ENCODE measurements at places on chromosomes 7 and 10.

DNA sequence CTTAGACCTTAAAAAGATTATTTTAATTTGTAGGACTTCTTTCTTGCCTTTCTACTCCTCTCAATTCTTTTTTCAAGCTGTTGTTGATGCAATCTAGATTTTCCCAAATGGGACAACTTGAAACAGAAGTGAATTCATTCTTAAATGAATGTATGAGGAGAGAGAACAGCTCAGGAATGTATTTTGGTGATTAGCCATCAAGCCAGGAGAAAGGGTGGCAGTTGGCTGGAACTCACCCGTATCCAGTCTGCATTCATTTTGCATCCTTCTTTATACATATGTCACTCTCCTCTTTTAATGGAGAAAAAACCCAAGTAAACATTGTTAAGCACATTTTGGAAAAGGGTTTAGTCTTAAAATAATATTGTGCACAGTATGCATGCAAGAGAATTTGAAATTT is 251.3 kb downstream of the REEP3 start:
- no peak for DNase-seq

DNA sequence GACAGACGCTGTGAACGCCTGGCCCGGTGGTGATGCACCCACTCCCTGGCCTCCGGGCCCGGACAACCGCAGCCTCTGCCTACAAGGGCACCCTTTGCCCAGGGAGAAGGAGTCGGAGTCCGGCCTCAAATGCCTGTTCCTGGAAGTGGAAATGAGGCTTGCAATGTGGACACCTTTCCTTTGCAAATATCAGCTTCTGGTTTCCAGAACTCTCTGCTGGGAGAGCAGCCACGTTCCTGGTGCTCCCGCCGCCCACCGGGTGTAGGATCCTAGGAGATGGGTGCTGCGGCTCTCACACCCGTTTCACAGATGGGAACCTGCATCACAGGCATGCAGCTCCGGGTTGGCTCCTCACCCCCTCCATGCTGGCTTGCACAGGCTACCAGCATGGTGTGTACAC is 2.9 kb downstream of the FOXL3 start:
- no peak for DNase-seq

DNA sequence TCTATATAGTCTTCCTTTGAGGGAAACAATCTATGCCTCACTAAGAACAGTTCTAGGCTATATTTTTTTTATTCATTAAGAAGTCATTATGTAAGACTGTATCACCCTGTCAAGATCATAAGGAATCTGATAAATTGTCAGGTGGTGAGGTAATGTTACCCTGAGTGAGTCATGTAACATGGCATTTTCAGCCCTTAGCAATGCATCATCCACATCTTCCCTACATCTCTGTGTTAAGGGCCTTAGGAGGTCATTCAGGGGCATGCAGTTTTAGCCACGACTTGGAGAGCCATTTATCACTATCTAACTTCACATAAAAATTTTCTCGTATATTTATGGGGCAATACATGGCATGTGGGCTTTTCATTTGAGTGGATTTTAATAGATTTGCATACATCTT is 924.5 kb upstream of the MBL2 start:
- no peak for DNase-seq

- no peak for DNase-seq
Measured at GRCh38 chr7:44077061-44077460, 5.3 kb downstream of the POLM start.

GRCh38 chr7:79403451-79403850 is 50.0 kb downstream of the MAGI2 start:
- DNase-seq, result no peak

GRCh38 chr10:52864201-52865106 is 91.9 kb upstream of the MBL2 start:
- DNase-seq, result no peak

GRCh38 chr10:113960617-113961181 is 83.0 kb upstream of the ADRB1 start:
- peak; percentile 95 for DNase-seq

DNA sequence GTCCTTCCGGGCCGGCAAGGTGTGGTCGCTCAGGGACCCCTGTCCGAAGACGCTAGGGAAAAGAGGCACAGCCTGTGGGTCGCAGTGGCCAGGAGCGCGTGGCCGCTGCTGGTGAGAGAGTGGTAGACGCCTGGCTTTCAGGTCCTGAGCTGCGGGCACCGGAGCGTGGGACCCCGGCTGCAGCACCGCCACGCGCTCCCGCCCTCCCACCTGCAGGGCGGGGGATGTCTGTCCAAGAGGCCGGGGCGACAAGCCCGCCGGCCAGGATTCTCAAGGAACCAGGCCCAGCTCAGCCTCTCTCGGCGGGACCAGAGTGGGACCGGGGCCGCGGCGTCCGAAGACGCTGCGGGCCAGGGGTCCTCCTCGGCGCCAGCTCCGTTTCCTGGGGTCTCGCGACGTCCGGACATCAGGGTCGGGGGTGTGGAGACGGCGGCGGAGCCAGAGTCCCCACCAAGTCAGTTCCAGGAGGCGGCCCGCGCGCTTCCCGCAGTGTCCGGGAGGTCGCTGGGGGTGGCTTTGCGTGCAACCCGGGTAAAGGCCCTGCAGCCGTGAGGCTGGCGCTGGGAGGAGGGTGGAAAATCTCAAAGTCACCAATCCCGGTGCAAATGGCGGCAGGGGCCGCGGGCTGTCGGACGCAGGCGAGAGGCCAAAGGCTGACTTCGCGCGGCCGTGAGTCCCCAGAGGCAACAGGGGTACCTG is 5.5 kb downstream of the ZNF503 start:
- DNase-seq, result no peak

DNA sequence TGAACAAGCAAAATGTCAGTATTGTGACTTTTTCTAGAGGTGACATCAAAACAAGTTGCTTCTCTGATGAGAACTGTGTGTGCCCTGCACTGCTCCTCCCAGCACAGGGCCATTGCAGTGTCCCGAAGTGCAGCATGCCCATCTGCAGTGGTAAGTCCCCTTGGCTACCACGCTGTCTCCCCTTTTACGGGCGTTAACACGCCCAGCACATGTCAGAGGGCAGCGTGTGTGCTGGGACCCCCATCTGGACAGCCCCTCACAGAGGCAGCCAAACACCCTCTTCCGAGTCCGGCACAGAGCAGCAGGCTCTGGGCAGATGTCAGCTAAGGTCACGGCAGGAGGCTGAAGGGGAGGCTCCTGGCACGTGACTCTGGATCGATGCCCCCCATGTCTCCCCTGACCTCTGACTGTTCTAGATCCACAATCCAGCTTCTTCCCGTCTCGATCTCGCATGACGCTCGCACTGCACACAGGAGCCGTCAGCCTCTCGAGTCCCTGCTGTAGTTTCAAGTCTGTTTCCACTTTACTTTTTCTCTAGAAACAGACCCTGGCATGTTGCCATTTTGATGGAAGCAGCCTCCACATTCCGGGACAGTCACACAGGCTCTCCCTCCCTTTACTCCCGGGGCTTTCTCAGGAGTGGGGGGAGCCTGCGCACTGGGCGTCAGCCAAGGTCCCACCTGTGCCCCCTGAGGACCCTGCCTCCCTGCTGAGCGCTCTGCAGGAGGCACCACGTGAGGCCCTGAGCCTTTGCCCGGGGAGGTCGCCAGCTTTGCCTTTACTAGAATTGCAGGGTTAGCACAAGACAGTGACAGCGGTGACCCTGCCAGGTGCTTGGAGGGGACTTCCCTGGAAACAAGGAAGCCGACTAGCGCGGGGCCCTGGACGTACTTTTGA is 133.8 kb downstream of the TCERG1L start:
- DNase-seq, result no peak

- DNase-seq, result no peak
Measured at GRCh38 chr10:59099481-59099880, 77.0 kb upstream of the PHYHIPL start.

DNA sequence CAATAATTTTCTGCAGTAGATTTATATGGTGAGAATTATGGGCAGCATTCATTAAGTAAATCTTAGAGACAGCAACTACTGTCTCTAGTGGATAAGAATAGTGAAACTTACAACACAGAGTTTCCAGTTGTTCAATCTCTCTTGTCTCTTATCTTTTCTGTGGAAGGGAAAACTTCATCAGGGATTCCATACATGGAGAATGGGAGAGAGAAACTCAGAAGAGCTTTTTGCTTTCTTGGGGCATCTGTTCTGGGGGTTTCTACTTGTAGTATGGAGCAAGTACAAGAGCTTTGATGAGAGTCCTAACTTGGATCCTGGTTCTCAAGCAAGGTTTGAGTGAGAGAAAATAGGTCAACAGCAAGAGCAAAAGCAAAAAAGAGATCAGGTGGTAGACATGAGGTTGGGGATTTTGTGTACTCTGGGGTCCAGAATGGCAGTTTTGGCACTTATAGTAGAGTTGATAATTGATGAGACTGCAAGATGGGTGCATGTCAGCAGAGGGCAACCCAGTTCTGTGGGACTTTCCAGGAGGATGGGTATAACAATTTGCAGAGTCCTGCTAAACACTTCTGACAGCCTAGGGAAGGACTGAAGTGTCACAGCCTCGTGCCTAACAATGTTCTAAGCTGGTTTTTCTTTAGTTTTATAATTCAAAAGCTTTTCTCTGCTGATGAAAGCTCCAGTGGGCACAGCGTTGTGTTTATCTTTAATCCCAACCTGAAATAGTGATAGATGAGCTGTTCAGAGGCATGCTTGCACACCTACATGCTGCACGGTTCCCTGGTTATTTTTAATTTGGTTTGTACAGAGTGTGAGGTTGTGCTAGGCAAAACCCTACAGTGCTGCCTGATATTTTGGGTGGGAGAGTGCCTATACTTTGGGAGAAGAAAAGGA is 32.0 kb upstream of the STRIP2 start:
- DNase-seq, result no peak

GRCh38 chr7:107815254-107815882 is 12.3 kb upstream of the SLC26A3 start:
- no peak for DNase-seq

DNA sequence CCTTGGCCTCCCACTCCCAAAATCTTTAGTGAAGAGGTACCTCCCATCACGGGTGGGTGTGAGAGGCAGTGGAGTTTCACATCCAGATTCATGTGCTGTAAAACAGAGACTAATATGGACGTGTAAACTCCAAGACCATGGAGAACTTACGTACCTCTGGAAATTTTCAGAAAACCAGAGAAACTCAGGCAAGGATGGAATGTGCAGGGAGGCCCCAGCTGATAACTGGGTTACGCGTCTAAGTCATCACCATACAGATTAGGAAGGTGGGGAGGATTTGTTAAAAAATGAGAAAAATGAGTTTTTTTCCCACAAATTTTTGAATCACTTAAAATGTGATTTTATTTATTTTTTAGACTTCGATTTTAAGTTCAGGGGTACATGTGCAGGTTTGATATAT is 16.3 kb upstream of the STN1 start:
- no peak for DNase-seq

DNA sequence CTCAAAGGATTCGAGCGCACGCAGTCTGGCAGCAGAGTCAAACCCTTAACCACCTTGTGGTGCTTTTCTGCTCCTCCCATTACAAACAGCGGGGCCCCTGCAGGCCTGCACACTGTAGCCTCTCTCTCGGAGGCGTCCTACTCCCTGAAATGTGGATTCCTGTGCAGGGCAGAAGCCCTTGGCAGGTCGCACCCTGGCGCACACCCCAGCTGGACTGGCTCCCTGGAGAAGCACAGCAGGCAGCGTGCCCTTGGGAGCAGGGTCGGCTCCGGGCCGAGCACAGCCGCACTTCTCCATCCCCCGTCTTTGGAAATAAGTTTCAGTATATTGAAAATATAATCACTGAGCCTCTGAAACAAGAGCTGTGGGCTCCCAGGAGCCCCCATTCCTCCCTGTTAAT is 144.1 kb downstream of the C10orf105 start:
- no peak for DNase-seq

- DNase-seq, result no peak
Measured at GRCh38 chr10:58302254-58302653, 32.6 kb upstream of the UBE2D1 start.

DNA sequence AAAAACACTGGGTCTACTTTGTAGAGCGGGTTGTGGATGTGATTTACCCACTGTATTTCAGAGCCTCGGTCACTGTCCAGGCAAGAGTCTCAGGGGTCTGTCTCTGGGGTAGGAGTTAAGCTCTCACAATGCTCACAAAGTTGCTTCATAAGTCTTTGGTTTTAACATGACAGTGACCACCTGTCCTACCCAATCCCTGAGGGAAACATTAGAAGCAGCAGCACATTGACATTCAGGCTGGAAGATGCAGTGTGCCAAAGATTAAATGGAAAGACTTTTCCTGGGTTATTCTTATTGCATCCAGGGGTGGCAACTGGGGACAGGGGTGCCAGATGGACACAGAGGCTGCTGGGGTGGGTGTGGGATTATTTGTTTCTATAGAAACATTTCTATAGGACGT is 330.0 kb downstream of the RNLS start:
- no peak for DNase-seq

GRCh38 chr7:140060243-140060630 is 2.5 kb downstream of the PARP12 start:
- no peak for DNase-seq

Measured in NCI-H510A (cell line).